ENCODE measurements at places on chromosomes 3 and 15.

DNA sequence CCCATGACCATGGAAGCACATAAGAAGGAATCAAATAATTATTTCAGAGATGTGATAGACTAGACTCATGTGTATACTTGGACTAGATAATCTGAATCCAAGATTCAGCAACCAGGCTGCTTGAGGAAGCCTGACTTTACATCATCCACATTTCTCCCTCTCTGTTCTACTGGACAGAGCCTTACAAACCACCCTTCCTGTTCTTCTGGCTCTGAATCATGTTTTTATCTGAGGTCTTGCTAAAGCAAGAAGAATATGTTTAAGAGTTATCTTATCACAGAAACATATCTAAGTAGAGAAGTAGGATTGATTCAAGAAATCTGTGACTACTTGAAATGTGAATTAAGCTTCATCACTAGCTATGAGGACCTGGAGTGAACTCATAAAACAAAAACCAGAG is 71.1 kb upstream of the SLC24A5 start:
- DNase-seq: no peak

DNA sequence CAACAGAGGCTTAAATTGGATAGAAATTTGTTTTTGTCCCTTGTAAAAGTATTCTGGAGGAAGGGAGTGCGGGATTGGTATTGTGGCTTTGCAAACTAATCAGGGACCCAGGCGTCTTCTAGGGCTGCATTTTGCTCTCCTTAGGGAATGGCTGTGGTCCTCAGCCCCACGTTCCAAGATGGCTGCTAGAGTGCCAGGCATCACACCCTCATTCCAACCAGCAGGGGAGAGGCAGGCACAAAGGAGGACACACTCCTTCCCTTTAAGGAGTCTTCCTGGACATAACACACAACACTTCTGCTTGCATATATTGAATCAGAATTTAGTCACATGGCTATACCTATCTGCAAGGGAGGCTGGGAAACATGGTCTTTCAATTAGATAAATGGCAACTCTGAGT is 174.5 kb upstream of the LYSMD4 start:
- no peak for DNase-seq

GRCh38 chr3:47193871-47194859 is 30.3 kb upstream of the SETD2 start:
- DNase-seq: no peak

GRCh38 chr15:47374222-47374621 is 343.1 kb upstream of the SEMA6D start:
- no peak for DNase-seq

- DNase-seq: no peak
Observed at GRCh38 chr3:32819551-32820348, 2.0 kb downstream of the TRIM71 start.

DNA sequence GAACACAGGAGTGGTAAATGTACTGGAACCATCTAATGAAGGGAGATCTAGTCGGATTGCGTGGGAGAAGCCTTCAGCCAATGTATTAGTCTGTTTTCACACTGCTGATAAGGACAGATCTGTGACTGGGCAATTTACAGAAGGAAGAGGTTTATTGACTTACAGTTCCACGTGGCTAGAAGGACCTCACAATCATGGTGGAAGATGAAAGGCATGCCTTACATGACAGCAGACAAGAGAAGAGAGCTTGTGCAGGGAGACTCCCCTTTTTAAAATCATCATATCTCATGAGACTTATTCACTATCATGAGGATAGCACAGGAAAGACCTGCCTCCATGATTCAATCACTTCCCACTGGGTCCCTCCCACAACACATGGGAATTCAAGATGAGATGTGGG is 17.0 kb downstream of the HRG start:
- no peak for DNase-seq

DNA sequence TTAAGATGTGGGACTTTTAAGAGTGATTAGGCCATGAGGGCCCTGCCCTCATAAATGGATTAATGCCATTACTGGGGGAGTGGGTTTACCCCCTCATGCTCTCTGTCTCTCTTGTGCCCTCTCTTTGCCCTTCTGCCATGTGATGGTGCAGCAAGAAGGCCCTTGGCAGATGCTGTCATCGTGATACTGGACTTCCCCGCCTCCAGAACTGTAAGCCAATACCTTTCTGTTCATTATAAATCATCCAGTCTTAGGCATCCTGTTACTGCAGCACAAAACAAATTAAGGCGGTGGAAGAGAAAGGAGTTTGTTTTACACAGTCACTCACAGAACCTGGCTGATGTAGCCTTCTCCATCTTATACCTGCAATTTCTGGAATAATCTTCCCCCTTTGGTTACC is 360.3 kb upstream of the TBL1XR1 start:
- DNase-seq: no peak

- DNase-seq: no peak
Observed at GRCh38 chr15:60423537-60423936, 25.8 kb upstream of the ANXA2 start.

DNA sequence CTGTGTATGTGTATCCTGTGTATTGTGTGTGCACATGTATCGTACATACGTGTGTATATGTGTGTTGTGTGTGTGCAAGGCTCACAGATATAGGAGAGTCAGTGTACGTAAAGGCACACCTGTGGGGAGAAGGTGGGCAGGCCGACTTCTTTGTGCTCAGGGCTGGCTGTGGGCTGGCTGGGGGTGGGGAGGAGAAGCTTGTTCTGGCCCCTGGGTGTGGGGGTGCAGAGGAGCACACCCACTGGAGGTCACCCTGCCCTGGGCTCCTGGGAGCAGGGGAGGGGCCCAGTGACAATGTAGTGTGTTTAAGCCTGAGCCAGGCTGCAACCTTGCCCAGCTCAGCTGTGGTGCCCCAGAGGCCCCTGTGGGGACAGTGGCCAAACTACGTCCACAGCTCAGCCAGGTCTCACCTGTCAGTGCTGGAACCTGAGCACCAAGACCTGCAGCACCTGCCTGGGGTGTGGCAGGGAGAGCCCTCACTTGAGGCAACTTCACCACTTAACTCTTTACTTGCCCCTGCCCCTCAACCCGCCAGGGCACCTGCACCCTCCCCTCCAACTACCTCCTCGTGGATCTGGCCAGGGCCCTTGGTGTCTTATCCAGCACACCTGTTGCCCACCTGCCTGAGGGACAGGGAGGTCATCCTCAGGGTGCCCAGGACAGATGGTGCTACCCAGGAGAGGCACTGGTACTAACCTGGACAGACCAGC is 2.6 kb upstream of the HHATL start:
- DNase-seq: no peak

DNA sequence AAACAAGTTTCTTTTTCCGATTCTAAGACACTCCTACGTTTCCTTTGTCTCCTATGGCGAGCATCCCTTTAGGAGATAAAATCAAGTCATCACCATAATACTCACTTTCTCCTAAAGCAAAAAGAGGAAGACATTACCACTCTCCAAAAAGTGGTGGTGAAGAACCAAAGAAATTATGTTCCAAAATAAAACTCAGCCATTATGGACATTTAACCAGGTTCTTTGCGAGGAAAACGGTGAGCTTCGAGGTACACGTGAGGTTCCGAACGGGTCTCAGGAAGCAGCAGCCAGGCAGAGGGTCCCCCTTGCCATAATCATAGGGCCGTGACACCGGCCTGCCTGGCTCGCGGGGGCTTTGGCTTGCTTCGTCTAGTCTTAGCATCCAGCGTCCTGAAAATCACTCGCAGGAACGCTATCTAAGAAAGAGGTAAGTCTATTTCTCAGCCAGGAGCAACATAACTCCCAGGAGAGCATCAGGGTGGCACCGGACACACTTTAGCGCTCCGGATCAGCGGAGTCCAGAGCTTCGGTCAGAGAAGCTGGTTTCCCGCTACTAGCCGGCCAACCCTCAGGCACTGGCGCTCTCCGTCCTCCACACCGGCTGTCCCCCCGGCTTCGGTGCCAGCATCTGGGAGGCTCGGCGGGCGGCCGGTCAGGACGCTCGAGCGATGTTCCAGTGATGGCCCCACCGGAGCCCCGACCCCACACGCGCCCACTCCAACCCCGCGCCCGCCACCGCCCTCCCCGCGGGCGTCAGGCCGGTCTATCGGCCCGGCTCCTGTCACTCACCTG is 581 bp downstream of the IP6K1 start:
- DNase-seq: no peak

- no peak for DNase-seq
Observed at GRCh38 chr3:177441813-177442646, 244.7 kb upstream of the TBL1XR1 start.

DNA sequence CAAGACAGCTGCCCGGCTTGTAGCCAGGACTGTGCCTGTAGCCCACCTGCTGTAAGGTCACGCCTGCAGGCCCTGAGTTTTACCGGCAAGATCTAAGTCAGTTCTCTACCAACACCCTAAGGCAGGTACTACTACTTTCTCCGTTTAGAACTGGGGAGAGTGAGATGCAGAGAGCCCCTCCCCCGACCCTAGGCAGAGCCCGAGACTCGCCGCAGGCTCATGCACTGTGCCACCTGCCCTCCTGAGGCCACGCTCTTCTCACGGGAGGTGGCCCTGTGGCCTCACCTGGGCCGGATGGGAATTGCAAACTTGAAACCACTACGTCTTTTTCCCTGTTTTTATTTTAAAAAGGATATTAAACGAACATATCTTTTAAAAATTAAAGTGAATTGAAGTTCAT is 36.9 kb upstream of the PCSK6 start:
- no peak for DNase-seq

GRCh38 chr15:48360841-48361240 is 29.6 kb downstream of the DUT start:
- no peak for DNase-seq

DNA sequence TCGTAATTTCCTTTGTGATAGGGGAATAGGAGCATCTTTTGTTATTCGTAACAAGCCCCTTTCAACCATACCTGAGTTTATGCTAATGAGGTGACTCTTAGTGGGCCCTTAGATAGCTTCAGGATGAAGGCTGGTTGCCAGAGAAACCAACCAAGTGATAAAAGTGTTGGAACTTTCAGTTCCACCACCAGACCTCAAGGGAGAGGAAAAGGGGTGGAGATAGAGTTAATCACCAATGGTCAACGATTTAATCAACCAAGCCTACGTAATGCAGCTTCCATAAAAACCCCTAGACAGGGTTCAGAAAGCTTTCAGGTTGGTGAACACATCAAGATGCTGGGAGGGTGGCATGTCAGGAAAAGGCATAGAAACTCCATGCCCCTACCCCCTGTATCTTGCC is 33.0 kb downstream of the HERC1 start:
- DNase-seq: no peak

GRCh38 chr15:40381818-40382529 is 547 bp upstream of the KNSTRN start:
- DNase-seq: no peak

- no peak for DNase-seq
Observed at GRCh38 chr3:19735111-19735510, 198.9 kb downstream of the EFHB start.

DNA sequence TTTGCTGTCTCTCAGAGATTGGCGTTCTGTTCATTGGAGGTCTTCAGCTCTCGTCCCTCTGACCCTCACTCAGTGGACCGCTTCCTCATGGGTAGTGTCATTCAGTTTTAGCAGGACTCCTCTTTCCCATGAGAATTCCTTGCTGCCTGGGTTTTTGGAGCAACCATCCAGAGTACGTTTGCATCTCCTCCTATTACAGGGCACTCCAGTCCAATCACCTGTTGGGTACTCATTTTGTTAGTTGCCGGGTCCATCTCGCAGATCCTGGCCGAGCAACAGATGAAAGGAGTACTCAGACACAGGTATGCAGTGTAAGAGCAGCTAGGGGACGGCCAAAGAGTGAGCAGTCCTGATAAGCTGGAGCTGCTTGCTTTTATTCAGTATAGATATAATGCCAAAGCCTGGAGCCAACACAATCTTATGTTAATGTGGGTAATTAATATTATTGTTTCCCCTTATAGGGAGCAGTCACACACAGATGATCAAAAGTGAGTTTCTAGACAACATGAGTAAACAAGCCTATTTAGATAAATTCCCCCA is 49.6 kb downstream of the ISG20 start:
- DNase-seq: no peak

DNA sequence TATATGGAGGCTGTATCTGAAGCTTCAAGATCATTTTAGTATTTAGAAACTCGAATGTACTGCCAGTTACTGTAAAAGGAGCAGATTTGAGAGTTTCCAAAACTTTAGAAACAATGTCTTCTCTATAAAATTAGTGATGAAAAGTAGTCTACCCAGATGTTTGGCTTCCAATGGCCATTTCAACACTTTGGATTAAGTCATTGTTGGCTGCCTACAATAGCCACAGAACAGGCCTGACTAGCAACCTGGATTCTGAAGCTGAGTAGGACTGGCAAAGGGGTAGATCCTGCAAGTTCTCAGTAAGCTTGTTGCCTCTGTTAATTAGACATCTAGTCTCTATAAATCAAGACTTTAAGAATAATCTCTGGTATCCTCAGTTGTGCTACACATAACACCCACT is 239.0 kb upstream of the KCNMB2 start:
- no peak for DNase-seq

GRCh38 chr15:52872036-52872818 is 82.1 kb upstream of the ONECUT1 start:
- no peak for DNase-seq

DNA sequence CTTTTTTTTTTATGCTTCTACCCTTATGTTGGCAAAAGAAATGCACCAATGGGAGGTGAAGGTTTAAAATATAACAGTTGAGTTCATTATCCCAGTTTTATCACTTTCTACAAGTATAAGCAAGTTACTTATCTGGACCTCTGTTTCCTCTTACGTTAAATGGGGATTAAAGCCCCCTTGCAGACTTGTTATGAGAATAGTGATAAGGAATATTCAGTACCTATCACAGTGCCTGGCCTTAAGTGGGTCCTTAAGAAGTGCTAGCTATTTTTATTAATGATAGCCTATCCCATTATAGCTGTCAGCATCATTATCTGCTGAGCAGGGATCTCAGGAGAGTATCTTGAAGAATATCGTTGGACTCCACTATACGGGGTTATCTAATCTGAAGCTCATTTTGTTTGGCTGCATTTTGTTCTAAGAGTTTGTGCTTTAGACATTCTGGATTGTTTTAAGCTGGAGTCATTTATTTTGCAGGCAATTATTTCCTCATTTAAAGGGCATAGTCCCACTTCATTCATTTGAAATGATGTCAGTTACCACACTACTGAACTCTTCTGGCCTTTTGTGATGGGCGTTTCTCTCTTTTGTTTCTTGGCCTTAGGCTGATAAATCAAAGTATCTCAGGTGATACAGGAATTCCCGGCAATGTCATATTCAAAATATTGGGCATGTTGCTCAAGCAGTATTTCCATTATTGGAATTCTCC is 28.8 kb downstream of the RAB8B start:
- DNase-seq: no peak

DNA sequence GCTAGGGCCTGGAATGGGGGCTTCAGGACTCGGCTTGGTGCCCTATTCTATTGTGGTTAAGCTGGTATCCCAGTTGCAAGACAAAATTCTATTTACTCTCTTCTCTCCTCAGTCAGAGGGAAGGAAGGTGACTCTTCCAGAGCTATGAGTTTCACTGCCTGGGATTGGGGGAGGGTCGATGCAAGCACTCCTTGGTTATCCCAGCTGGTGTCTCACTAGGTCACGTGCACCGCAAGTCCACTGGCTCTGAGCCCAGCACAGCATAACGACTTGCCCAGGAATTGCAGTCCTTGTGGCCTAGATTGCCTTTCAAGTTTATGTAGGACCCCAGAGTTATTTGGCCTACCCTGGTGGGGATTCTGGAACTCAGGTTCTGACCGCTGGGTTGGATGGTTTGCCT is 958.8 kb downstream of the IGSF11 start:
- no peak for DNase-seq

GRCh38 chr15:75407083-75407482 is 38.7 kb upstream of the MAN2C1 start:
- DNase-seq: no peak

- no peak for DNase-seq
Observed at GRCh38 chr15:90807786-90808086, 60.7 kb upstream of the FURIN start.

GRCh38 chr3:123781571-123782275 is 102.4 kb downstream of the MYLK start:
- no peak for DNase-seq

All from effector memory CD4-positive, alpha-beta T cell (primary cell).